ENCODE measurements at places on chromosomes 11 and 22.

- no peak for DNase-seq
These were observed 16.4 kb upstream of the SNX32 start for GRCh38 chr11:65817312-65817834.

- no peak for DNase-seq
These were observed 4.4 kb upstream of the MS4A10 start for GRCh38 chr11:60780774-60781173.

- no peak for DNase-seq
These were observed 50.2 kb upstream of the BID start for GRCh38 chr22:17824457-17824856.

GRCh38 chr22:50620593-50621355 is 7.2 kb downstream of the ARSA start:
- DNase-seq: peak; percentile 93

DNA sequence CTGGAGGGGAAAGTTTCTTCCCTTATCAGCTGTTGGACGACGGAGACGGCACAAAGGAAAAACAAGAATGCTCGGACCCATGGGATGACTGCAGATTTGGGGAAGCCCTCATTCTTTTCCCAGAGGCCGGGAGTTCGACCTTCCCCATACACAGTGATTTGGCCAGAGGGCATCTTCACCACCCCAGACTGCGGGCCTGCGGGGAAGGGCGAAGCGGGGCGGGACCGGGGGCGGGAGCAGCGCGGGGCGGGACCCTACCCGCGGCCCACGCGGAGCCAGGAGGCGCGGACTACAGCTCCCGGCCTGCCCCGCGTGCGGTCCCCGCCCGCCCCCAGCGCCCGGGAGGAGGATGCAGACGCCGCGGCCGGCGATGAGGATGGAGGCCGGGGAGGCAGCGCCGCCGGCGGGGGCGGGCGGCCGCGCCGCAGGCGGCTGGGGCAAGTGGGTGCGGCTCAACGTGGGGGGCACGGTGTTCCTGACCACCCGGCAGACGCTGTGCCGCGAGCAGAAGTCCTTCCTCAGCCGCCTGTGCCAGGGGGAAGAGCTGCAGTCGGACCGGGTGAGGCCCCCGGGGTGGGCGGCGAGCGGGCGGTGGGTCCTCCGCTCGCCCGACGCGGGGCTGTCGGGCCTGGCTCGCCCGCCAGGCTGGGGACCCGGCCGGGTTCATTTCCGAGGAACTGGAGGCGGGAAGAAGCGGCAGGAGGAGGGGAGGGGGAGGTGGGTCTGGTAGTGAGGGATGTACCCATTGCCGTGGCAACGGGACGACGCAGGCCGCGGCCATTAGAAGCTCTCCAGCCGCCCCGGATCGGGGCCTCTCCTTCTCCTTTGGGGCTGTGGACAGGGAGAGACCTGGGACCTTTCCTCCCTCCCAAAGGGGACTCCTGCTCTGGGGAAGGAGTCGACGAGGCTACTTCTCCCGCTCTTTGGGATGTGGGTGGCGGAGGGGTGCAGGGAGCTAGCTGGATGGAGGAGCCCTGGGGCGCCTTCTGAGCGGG is at the start of gene KCTD17:
KCTD17 (plus strand) TSS at position 352 of the 995 bp plus-strand sequence; CDS start at position 371, 19 bp downstream.
- DNase-seq: peak; percentile 65

DNA sequence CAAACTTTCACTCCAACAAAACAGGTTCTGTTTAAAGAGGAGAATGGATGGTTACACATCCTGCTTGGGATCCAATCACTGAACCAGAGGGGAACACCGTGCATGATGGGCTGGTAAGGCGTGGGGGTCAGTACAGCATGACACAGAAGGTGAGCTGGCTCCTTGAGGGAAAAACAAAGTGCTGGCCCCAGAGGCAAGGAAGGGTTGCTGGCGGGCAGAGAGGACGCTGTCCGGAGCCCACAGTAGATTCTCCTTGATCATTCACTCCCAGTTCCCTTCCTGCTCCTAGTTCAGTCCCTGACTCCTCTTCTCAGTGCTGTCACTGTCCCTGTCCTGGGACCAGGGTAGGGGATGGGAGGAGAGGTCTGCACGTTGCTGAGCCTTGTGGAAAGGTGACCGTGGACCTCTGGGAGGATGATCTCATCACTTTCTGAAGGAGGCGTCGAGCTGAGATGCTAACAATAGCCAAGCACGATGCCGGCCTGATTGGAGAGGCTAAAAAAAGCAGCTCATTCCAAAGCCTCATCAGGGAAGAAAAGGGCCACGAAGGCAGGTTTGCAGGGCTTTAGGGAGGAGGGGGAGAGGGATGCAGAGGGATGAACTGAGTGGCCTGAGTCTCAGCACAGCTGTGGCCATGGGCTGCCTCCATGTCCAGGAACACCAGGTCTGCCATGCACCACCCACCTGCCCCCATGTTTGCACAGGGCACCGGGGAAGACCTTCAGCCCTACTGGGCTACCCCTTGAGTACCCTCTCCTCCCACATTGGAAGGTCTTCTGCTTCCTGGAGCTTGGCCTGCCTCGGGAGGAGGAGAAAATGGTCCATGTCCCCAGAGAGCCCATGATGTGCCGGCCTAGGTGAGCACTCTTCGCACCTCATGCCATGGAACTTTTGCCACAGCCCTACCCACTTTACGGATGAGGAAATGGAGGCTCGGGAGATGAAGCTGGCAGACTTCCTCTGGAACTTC is 72.7 kb upstream of the RTL6 start:
- DNase-seq: no peak

- no peak for DNase-seq
These were observed 4.7 kb upstream of the SLC22A12 start for GRCh38 chr11:64586366-64586765.

GRCh38 chr11:86204356-86204755 is 40.2 kb upstream of the EED start:
- DNase-seq: no peak

GRCh38 chr11:126834149-126834548 is 166.4 kb downstream of the KIRREL3 start:
- no peak for DNase-seq

- DNase-seq: peak; percentile 79
These were observed 4.4 kb downstream of the KCNJ11 start for GRCh38 chr11:17384002-17384511.

DNA sequence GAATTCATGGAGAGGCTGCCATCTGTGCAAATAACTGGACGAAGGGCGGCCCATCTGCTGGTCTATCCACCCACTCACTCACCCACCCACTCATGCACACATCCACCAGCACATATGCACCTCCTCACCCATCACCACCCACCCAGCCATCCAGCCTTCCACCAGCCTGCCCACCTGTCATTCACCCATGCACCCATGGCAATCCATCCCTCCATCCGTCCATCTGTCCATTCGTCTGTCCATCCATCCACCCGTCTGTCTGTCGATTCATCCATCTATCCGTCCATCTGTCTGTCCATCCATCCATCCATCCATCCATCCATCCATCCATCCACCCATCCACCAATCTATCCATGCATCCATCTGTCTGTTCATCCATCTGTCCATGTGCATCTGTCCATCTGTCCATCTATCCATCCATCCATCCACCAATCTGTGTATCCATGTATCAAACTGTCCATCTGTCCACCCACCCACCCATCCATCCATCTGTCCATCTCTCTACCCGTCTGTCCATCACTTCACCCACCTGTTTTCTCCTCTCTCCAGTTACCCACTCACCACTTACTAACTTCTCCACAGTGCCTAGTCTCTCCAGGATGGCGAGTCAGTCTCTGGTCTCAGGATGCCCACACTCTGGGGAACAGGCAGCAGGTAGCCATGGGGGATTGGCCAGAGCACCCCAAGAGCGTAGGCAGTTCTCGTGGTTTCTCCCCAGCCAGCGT is 8.9 kb downstream of the TRPM5 start:
- DNase-seq: no peak

GRCh38 chr22:41939981-41940831 is 6.7 kb downstream of the CENPM start:
- DNase-seq: peak; percentile 90

DNA sequence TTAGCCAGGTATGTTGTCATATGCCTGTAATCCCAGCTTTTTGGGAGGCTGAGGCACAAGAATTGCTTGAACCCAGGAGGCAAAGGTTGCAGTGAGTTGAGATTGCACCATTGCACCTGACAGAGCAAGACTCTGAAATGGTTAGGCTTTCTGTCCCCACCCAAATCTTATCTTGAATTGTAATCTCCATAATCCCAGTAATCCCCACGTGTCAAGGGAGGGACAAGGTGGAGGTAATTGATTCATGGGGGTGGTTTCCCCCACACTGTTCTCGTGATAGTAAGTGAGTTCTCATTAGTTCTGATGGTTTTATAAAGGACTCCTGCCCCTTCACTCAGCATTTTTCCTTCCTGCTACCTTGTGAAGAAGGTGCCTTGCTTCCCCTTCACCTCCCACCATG is 37.6 kb upstream of the GLYAT start:
- DNase-seq: no peak

- no peak for DNase-seq
These were observed 11.2 kb upstream of the NCAM1 start for GRCh38 chr11:112949781-112950575.

DNA sequence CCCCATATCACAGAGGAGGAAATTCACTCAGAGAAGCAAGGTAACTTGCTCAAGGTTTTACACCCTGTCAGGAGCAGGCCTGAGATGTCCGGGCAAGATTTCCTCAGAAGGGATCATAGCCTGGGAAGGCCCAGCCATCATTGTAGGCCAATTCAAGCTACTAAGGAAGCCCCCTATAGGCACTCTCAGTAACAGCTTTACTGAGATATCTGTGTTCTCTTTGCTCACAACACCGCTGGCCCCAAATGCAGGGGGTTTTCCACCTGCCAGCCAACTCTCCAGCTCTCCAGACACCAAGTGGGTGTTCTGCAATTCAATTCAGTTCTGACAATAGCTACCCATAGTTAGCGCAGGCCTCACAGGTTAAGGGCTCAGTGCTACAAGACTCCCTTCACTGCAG is 84.0 kb downstream of the SLC36A4 start:
- DNase-seq: no peak

DNA sequence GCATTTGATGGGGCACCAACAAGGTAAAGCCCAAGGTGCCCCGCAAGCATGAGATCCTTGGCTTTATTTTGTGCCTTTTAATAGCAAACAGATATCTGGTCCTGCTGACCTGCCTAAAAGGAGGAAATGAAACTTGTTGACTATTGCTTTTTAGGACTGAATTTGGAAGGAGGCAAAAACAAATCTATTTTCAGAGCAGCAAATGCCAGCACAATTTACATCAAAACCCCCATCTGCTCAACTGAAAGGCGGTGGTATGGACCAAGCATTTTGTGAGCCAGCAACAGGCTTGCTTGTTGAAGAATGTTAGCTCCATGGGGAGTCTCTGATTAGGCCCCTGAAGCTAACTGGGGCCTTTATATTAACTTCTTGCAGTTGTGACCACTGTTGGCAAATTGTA is 192.6 kb upstream of the E2F8 start:
- no peak for DNase-seq

DNA sequence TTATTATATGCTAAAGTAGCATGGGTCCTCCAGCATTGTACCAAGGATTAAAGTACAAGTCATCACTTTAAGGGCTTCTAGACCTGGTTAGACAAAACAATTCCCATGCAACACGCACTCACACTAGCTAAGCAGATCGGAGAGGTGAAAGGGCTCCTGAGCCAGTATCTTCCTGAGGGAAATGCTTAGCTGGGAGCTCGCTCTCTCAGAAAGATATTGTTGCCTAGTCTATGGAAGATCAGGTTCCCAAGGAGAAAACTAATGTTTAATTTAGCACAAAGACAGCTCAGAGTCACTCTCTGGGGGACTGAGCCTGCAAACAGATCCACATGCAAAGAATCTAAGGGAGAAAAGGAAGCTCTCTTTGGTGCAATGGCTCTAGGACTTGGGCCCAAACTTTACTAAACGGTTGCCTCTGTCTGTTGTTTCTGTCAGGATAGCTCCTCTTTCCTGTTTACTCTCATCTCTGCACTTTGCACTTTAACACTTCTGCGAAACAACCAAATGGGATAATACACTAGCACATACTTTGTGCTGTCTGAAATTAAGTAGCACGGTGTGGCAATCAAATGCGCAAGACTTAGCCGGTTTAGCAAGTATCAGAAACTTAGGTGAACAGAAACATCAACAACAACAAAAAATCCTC is 10.7 kb downstream of the MAML2 start:
- DNase-seq: no peak

DNA sequence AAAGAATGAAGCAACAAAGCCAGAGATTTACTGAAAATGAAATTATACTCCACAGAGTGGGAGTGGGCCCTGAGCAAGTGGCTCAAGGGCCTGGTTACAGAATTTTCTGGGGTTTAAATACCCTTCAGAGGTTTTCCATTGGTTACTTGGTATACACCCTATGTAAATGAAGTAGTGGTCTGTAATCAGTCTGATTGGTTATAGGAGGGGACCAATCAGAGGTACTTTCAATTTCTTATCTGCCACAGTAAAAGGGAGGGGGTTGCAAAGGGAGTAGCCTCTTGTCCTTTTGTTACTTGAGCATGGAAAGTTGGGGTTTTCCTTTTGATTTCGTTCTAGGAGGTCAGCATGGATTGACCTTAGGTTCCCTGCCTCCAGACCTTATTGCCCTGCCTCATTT is 63.5 kb downstream of the ATM start:
- no peak for DNase-seq

- no peak for DNase-seq
These were observed 4.3 kb upstream of the BCR start for GRCh38 chr22:23175817-23176644.

All from naive thymus-derived CD8-positive, alpha-beta T cell (primary cell).